Stromal cell of bone marrow (primary cell): ENCODE measurements at places on chromosomes 7 and 10.

DNA sequence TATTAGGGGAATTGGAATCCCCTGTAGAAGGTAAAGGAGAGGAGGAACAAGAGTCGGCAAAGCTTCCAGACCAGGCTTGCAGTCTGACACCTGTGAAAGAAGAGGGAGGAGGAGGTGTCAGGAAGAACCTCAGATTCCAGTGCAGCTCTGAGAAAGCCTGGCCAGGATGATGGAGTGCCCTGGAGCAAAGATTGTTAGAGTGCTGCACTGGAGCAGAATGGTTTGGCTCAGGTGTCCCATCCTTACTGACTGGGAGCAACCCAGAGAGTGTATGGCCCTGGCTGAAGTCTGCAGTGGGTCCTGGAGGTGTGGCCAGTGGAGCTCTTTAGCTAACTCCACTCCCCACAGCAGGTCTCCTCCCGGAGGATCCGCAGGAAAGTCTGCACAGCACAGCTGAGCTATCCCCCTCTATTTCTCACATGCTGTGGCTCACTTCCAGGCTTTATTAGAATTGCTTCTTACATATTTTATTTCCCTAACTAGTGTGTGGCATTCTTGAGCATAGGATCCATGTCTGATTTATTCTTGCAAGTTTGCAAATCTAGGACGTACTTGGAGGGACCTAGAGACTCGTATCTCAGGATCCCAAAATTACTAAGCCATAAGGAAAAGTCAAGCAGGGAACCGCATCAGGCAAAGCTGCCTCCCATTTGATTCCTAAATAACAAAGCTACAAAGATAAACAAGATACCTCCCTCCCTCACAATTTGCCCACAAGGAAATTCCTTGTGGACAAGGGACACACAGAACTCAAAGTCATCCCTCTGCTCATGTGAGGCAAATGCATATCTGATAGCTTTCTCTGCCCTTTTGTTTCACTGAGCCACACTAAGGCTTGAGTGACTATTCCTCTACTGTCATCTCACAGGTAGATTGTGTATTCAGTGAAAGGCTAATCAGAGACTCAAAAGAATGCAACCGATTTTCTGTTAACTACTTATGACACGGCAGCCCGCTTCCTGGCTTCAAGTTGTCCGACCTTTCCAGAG is 58.8 kb downstream of the VIM start:
- no peak for DNase-seq

GRCh38 chr7:117872561-117873309 is 506 bp downstream of the CTTNBP2 start:
- DNase-seq: no peak

DNA sequence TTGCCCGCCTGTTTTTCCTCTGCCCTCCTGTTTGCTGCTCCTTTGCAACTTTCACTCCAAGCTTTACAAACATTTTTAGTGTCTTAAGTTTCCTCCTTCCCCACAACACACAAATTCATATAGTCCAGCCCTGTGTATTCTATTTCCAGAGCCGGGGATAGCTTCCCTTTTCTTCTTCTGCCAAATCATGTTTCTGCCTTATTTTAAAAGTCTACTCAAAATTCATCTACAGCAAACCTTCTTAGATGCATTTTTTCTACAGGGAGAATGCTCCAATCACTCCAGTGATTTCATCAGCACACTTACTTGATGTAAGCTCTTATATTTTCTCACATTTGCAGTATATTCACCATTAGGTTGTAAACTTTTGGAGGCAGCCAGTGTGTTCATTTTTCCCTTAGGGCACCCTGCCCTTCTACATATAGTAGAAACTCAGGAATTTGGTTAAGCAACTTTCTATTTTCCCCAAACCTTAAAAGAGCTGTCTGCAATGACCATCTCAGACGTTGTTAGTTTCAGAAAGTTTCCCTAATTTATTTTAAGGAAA is 12.4 kb upstream of the ACTA2 start:
- no peak for DNase-seq

- DNase-seq: peak; percentile 22
These were observed 16.9 kb upstream of the PALD1 start for GRCh38 chr10:70461397-70462348.

- no peak for DNase-seq
These were observed 233.0 kb downstream of the DNAJB9 start for GRCh38 chr7:108802650-108803049.

- DNase-seq: no peak
These were observed 5.2 kb downstream of the SPOCK2 start for GRCh38 chr10:72082856-72083789.

DNA sequence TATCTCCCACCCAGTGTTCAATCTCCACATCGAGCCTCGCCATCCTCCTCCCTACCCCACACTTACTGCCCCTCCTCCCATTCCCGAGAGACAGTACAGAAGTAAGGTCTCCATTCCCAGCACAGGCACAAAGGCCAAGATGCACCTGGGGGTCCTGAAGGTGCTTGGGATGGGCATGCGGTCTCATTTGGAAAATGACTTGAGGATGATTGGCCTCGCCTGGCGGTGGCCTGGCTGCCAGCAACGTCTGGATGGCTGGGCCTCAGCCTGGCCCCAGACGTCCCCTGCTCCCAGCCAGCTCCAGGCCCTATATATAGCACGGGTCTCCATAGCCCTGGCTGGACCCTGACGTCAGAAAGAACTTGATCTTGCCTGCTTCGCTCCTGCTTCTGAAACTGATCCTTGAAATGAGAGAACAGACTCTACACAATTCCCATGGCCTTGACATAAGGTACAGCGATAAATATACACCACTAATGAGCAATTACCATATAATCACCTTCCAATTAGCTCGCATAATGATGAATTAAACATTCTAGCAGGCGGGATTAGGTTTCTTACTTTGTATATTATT is 11.8 kb downstream of the EMX2 start:
- DNase-seq: no peak

DNA sequence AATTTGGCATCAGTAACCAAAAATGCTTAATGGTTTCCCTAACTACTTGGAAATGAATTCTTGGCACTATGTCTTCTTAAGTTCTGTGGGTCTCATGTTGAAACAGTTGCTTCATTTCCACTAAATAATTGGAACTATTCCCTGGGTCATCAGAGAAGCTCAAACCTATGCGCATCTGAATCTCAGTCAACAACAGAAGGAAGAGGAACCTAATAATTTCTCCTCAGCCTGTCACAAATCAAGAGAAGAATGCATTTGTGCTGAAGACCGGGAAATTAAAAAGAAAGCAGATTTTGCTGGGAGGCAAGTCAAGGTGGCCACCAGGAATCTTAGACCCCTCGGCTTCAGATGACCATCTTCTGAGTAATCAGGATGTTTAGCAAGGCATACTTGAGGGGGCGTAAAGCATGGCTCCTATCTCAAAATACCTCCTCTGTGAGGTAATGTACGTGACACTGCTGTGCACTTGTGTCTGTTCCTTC is 41.4 kb downstream of the TOMM7 start:
- no peak for DNase-seq

DNA sequence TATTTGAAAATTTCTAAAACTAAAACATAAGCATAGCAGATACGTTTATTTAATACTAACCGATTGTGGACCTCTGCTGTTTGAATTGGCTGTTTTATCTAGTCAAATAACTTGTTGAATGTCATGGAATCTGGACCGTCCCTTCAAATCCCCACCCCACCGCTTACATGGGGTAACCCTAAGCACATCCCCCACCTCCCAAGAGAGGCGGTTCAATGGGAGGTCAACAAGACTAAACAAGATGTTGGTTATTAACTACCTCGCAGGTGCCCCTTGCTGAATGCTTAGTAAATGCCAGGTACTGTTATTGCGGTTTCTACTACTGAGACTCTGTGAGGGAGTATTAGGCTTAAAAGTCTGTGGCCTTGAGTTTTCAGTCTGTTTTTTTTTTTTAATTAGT is 70.9 kb downstream of the DAGLB start:
- DNase-seq: no peak

GRCh38 chr10:124534231-124534798 is 72.7 kb downstream of the LHPP start:
- DNase-seq: no peak

DNA sequence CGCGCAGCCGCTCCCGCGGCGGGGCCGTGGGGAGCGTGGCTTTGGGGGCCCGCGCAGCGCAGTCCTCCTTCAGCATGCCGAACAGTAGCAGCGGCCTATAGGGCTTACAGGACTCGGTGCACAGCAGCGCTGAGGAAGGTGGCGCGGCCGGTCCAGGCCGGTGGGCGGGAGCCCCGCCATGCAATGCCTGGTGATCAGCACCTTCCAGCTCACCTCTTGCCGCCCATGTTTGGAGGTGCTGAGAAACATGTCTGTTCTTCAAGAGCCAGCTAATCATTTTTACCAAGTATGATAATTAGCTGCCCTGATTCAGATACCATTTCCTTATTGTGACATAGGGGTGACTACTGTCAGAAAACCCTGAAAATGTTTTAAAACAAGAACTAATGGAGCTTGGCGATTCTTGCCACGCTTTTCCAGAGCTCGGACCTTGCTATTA is 33.5 kb upstream of the SFTPD start:
- no peak for DNase-seq

DNA sequence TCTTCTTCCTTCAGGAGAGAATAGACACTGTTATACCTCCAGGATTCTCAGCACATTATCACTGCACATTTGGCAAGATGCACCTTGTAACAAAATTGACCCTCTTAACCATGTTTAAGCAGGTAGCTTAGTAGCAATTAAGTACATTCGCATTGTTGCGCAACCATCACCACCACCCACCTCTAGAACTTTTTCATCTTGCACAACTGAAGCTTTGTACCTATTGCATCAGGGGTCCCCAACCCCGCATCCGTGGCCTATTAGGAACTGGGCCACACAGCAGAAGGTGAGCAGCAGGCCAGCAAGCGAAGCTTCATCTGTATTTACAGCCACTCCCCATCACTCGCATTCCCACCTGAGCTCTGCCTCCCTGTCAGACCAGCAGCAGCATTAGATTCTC is 29.9 kb upstream of the SMURF1 start:
- DNase-seq: no peak

DNA sequence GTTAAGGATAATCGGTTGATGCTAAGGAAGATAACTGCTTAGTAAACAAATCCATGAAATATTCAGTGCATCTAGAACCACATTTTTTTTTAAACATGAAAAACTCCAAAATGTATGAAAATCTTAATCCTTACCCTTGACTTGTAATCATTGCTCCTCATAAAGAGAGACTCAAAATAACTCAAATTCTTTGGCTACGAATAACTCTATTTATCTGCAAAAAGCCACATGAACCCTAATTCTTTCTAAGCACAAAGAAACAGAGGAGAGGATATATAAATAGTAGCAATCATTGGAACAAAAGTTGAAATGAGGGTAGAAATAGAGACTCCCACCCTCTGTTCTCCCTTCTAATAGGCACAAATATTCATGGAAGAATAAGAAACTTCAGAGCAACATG is 40.2 kb downstream of the ANK3 start:
- no peak for DNase-seq
